Activated CD4-positive, alpha-beta T cell treated with anti-CD3 and anti-CD28 coated beads, Interleukin-2, Interleukin-4, amounts not matched to agents 100 ng/mL and 50 ng/mL, durations not matched to agents 16 hours and 8 hours (primary cell): ENCODE measurements at places on chromosomes 1 and 21.

DNA sequence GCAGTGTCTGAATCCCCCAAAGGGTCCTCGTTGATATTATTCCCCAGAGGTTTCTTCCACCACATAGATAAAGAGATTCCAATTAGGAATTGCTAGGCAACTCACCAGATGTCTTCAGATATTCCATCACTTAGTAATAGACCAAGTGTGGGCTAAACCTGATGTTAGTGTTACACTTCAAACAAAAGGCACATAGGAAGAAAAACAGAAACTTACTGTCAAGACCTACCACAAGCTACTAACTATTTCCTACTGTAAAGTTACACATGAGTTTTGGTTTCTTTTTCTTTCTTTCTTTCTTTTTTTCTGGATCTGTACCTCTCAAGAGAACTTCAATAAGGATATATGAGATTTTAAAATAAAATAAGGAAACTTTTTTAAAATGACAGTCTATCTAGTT lies 879.1 kb upstream of the NEGR1 start:
- DNase-seq: no peak

GRCh38 chr1:154609398-154610380 lies 1.7 kb upstream of the ADAR start:
- DNase-seq: peak; percentile 45

GRCh38 chr1:221911714-221912113 lies 169.8 kb upstream of the DUSP10 start:
- DNase-seq: peak; percentile 4

GRCh38 chr1:30242168-30242567 lies 481.2 kb downstream of the MATN1 start:
- DNase-seq: no peak

GRCh38 chr1:232186931-232187330 lies 443.0 kb downstream of the SIPA1L2 start:
- DNase-seq: no peak

DNA sequence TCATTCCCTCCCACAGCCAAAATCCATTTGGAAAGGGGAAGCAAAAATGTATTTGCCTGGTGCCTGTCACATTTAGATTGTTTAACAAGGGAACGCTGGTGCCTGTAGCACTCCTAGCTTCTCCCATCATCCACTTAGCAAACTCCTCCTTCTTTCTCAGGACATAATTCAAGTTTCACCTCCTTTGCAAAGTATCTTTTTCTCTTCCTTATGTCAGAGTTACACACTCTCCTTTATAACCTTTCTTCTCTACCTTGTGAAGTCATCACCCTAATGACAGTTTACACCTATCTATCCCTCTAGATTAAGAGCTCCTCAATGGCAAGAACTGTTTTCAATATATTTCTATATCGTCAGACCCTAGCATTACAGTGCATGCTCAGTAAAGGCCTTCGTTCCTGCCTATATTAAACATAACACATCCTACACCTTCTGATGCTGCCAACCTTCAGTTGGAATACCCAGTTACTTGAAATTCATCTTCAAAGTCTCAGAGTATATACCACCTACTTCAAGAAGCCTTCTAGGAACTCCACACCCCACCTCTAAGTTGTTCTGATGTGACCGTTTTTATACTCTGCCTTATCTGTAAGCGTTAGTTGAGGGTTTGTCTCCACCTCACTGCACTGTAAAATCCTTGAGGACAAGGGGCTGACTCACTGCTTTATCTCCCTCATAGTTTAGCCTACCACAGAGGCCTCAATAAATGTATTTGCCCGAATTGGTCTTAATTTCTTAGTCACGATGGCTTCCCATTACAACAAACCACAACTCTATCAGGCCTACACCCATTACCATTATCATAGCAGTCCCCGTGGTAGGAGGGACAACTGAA lies 1.0 kb upstream of the EPS15 start:
- DNase-seq: no peak

DNA sequence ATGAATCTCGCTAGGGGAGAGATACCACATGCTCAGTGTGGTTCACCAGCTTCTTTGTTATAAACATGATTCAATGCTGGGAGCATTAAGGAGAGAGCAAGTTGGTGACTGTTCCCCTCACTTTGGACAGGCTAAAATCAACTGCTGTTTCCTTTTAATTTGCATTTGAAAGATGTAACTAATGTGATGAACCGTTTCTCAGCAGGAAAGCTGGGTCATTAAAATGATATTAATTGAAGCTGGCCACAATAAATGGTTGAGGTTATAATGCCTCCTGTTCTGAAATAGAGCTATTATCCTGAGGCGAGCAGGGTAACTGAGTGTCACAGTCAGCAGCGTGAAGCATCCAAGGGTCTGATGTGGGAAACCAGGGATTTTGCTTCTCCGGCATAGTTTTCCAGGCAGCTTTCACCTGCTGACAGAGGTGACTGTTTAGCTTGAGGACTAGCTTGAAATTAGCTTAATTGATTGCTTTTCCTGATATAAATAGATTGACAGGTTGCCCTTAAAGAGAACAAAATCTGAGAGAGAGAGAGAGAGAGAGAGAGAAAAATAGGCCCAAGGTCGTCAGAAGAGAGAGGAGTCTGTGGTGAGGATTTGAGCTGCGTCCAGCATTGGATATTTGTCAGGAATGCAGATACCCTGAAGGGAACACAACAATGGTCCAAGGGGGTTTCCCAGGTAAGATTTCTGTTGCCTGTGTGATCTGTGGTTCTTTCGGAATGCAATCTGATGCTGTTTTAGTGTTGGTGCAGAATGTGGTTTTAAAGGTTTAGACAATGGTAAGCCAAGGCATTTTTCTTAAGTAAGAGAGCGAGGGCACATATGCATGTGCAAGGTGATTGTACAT lies 209.7 kb downstream of the PATJ start:
- DNase-seq: no peak

DNA sequence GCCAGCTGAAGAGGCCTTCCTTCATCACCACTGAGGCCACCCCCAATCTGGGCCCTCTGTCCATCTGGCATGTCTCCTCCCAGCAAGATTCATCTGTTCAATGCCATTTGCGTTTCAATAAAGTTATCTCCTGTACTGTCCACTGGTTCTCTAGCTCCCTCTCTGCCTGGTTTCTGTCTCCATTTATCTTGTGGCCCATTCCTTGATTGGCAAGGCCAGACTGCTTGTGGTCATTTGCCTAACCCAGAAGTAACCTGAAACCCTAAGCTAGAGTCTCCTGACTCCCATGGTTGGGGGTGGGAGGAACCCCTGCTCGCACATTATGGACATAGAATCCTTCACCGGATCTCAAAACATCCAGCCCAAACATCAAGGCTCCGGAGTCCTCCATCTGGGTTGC lies 2.1 kb upstream of the IPO9 start:
- no peak for DNase-seq

DNA sequence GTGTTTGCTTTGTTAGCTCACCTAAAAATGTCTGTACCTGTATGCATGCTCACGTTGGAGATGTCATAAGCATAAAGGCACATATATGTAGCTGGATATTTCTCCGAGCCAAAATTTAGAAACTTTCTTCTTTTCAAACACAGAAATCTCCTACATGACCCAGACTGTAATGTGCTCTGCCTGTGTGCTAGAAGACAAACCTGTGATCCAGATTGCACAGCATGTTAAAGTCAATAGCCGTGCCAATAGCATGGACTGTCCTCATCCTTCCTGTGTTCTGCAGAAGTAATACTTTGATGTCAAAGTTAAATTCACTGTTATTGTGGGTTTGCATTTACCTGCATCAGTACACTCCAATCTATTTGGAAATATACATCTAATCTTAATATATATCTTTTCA lies 346.2 kb upstream of the ZRANB2 start:
- no peak for DNase-seq

DNA sequence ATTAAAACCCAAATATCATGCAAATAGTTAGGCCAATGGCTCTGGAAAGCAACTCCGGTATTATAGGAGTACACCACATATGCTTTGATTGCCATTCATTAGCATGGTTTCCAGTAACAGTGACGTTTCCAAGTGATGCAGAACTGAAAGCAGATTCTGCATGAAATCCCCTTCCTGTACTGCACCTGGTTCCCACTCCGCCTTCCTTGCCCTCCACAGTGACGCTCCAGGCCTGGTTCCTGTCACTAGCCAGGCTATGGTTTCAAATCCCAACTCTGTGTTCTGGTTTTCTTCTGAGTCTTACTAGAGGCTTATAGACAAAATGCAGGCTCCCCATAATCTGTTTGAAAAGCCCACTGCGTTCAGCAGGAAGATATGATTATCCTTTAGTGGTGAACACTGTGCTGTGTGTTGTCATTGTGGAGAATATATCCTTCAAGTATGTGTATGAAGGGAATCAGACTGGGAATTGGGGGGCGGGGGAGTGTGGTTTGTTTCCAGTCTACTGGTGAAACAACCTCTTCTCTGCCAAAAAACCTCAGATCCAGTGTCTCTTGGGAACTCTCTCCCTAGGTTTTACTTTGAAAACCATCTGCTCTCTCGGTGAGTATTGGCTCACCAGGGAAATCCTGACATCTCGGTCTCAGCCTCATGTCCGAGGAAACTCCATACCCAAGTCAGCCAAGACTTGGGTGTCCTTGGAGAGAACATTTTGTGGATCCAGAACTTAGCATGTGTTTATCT lies 78.7 kb downstream of the TYW3 start:
- DNase-seq: no peak

DNA sequence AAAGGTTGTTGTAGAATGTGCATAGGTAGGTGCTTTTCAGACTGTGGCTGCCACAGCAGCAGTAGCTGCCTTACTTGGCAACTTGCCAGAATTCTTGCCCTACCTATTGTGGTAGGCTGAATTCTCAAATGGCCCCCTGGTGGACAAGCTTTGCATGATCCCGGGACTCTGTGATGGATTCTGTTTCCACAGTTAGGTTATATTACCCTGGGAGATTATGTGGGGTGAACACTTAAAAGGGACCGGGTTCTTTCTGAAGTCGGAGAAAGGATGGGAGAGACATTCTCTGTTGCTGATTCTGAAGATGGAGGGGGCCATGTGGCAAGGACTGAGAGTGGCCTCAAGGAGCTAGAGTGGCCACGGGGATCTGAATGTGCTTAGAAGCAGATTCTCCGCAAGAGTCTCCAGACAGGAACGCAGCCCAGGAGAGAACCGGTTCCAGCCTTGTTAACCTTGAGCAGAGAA lies 32.1 kb upstream of the KCNE1 start:
- DNase-seq: peak; percentile 42

GRCh38 chr1:117821774-117822482 lies 107.5 kb downstream of the GDAP2 start:
- DNase-seq: no peak
